Fibroblast of gingiva (primary cell): ENCODE measurements at places on chromosomes 3 and 15.
A peak's percentile ranks its signal among the peaks of the same experiment; 100 is the strongest.

DNA sequence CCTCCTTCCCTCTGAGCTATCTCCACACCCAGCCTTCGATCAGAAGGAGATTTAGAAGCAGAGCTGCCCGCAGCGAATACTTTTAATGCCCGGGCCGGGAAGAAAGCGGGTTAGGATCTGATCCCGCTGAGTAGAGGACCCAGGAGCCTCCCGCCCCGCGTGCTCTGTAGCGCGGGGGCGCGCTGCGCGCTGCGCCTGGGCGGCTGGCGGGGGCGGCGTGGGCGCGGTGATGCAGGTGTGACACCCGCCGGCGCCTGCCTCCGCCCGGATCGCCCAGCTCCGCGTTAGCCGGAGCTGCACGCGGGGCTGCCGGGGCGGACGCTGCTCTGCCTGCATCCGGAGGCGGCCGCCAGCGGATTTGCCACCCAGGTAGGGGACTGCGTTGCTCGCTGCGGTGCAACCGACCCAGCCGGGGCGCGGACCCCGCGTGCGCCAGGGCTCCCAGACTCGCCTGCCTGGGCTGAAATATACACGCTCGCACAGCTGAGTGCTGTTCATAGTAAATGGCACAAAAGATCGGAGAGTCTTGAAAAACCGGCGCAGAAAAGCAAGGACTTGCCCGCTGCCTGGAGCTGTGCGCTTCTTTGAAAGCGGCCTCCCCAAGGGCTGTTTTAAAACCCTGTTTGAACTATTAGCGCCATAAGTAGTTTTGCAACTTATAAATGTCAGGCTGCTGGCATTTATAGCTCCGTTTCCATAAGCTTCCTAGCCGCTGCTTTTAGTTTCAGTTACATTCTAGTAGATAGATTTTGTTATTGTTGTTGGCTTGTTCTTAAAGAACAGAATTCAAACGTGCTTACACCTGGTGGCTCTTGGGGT is at the start of gene SV2B:
Gene SV2B (plus strand): TSS at position 263 of the 819 bp plus-strand sequence. CDS start 126,007 bp downstream, outside the sequence.
- DNase-seq = peak; percentile 19

DNA sequence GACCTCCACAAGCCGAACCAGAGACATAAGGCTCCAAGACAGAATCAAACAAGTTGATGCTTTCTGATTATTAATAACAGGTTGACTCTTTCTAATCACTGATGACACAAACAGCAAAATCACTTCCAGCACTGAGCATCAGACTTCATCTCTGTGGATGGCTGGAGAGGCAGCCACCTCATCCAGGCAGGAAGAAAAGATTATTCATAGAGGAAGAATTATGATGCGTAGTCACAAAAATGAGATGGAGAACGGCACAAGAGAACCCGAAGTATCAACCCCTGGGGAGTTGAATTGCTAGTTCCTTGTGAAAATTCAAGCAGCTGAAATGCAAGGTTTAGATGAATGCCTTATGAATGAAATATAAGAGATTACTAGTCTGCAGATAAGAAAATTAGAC is 49.9 kb upstream of the LMCD1 start:
- DNase-seq = peak; percentile 21

- no peak for DNase-seq
Measured at GRCh38 chr3:182261041-182261440, 532.3 kb upstream of the ATP11B start.

DNA sequence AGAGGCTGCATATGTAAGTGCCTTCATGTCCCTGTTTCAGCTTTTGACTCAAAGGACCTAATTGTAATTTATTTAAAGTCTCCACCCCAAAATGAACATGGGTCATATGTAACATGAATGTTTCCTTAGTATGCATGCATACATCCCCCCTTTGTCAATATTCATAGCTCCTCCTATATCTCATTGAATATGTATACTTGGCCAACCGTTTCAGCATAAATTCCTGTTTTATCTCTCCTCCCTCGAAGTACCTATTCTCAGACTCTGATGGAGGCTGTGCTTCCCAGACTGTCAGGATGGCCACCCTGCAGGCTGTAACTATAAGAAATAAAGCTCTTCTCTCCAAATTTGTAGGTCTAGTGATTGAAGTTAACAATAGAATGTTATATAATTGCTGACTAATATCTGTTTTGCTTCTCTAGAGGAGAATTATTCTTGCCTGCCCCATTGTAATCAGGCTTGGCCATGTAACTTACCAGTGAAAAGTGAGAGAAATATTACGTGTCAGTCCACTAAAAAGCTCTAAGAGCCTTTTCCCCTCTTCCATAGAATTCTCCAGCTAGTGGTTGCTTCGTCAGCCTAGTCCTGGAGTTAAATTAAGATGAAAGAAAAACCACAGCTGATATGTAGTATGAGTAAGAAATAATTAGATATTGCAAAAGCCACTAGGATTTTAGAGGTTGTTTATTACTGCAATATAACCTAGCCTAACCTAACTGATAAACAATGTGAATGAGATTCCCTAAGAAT is 245.1 kb downstream of the ZNF385D start:
- no peak for DNase-seq

DNA sequence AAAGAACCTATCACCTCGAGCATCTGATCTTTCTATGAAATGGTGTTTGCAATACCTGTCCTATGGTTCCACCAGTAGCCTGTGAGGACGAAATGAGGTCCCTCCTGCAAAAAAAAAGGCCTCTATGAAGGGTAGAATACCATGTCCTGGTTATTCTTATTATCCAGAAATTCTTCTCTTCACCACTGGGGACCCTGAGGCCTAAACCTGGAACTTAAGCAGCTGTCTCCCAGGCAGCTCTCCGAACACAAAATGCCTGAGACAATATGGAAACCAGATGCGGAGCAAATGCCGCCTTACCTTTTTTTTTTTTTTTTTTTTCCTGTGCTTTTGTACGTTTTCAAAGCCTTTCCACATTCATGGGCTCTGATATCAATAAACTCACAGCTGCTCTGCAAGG is 62.1 kb upstream of the WNT5A start:
- DNase-seq = peak; percentile 57

DNA sequence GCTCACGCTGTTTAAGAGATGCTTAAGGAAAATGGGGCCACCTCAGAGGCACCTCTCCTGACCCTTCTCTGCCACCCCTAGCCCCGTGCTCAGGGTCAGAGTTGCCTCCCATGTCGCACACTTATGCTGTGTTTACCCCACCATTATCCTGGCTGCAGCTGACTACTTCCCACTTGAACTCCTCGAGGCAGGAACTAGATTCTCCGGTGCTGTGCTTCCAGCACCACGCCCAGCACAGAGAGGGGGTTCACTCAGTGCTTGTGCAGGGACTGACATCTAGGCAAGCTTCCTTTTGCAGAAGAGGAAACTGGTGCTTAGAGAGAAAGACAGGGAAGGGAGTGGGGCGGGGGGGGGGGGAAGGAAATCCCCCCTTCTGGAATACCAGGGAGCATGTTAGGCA is 340.1 kb downstream of the RORA start:
- no peak for DNase-seq

DNA sequence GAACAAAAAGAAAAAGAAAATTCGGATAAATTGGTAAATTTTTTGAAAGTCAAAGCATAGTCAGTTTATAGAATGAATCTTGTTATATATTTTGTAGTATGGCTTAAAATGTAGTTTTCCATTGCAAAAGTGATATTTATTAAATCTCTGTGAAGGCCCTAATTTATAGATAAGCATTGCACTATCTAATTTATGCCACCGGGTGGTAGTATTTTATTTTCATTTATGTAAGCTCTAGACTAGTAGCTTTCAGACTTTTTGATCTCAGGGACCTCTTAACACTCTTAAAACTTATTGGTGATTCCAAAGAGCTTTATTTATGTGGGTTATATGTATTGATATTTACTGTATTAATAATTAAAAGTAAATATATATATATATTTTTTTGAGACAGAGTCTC is 133.9 kb upstream of the LRRFIP2 start:
- peak; percentile 16 for DNase-seq

GRCh38 chr3:127734754-127735473 is 62.2 kb downstream of the ABTB1 start:
- peak; percentile 93 for DNase-seq

DNA sequence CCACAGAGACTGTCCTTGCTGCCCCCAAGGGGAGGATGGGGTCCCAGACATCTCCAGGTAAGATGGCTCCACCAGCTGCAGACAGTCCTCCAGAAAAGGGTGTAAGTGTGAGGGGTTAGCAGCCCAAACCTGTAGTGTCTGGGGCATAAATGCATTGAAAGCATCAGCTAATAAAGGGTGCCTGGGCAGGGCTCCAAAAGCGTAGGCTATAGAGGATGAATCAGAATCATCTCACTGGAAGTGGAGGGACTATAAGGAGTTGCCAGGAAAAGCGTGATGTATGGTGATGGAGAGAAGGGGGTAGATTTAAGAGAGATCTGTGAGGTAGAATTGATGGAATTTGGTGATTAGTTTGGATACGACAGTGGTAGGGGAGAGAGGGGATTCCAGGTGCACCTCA is 79.9 kb upstream of the ONECUT1 start:
- DNase-seq = no peak

- DNase-seq = no peak
Measured at GRCh38 chr3:112083239-112083638, 3.0 kb upstream of the C3orf52 start.

- DNase-seq = no peak
Measured at GRCh38 chr15:35827141-35827540, 281.2 kb upstream of the DPH6 start.

- peak; percentile 76 for DNase-seq
Measured at GRCh38 chr3:194687638-194688199, 2.0 kb downstream of the FAM43A start.

DNA sequence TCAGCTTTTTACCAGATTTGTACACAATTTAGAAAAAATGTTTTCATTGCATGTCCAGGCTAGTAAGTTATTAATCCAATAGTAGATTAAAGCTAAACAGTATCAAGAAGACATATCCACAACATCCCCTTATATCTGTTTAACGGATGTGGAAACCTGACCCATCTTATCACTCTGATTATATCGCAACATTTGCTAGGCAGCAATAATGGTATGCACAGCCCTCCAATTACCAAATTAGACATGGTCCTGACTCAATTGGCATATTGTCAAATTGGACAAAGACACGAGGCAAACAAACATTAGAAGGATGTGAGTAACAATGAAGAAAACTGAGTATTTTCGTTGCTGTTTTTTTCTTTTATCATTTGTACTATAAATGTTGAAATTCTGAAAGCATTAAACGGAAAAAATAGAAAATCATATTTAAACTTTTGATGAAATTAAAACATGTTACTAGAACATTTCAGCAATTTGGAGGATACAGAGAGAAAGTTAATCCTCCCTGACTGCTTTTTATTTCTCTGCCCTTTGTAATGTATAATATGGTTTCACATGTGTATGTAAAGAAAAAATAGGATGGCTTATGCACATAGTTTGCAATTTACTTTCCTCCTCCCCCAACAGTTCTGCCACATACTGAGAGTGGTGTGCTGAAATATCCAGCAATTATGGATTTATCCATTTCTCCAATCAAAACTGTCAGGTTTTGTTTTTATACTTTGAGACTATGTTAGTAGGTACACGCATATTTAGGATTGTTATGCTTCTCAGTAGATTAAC is 633.7 kb downstream of the ZIC1 start:
- peak; percentile 71 for DNase-seq

- no peak for DNase-seq
Measured at GRCh38 chr3:151998744-151999143, 125.3 kb downstream of the SUCNR1 start.

GRCh38 chr3:192880313-192880712 is 37.3 kb downstream of the MB21D2 start:
- DNase-seq = no peak

DNA sequence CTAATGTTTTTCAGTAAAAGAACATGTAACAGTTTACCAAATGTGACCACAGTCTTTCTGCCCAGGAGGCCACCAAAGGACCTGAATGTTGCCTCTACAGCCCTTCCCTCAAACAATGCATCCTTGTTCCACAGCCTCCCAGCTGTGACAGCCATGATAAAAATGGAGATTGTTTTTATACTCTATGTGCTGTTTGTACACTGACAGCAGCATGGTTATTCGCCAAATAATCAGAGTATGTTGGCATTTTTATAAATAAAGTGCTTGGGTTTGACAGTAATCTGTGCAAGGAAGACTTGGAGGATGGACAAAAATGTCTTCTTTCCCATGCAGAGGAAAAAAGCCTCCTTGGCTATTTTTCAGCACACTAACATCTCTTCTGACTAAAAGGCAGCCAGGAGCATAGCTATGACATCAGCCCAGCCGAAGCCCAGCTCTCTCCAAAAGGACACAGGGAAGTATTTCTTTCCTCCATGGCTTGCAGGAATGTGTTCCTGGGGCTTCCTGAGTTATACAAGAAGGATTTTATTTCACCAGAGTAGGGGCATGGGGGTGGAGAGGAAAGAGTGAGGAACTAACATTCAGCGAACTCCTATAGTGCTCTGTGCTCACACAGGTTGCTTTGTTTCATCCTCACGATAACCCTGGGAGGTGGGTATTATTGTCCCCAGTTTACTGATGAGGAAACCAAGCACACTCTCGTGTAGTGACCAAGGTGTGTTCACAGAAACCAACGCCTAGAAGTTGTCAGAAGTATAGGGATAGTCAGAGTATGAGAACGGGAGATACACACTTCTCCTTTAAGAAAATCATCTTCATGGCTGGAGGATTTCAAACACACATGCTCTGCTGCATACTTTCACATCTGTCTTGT is 339.7 kb downstream of the MECOM start:
- no peak for DNase-seq

DNA sequence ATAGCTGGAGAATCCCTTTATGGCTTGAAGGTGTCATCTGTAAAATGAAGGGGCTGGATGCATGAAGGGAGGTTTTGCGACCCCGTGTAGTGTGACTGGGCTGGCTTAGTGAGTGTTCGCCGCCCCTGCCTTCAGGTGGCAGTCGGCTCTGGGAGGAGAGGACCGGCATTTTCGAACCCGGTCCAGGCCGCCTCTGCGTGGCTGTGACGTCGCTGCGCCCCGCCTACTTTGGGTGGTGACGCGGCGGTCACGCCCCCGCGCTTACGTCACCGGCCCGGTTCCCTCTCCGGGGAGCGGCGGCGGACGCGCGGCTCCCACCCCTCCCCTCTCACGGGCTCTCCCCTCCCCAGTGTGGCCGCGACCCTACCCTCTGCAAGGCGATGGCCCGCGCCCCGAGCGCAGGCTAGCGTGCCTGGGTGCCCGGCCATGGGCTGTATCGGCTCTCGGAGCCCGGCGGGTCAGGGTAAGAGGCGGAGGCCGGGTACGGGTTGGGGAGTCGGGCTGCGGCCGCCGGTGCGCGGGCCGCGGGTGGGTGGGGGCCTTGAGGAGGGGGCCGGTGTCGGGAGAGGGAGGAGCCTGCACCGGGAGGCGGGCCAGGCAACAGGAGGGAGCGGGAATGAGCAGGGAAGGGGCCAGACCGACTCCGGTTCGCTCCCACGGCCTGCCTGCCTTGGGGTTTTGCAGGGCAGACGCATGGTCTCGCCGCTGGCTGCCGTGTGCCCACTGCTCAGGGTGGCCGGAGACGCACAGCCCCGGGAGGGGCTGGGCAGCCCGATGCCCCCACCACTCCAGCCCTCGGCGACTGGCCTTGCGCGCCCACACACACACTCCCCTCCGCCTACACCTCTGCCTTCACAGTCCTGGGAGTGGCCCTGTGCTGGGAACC is 1.5 kb upstream of the FAM131A start:
- DNase-seq = peak; percentile 79

GRCh38 chr15:71128939-71129562 is 13.8 kb downstream of the THSD4 start:
- no peak for DNase-seq
